ENCODE measurements at places on chromosomes 11 and 22. TPM values are rescaled to one million over a fixed set of nuclear protein-coding genes. Genes with fewer than 3 reads are reported as not detected.

The PELI3 gene
- 11.9 TPM for total RNA-seq

The MRGPRX4 gene
- total RNA-seq: not detected

The RAB3IL1 gene
- total RNA-seq: 49.2 TPM

The SPON1 gene
- 0.05 TPM for total RNA-seq

The MADD gene
- 67.2 TPM for total RNA-seq

The TRIM51 gene
- total RNA-seq: not detected

The ADM2 gene
- total RNA-seq: 21.1 TPM

The BRSK2 gene
- 1.9 TPM for total RNA-seq

The ANO5 gene
- total RNA-seq: not detected

The FKBP2 gene
- total RNA-seq: 52.9 TPM

The BACE1 gene
- total RNA-seq: 75.0 TPM

The SCN3B gene
- not detected for total RNA-seq

DNA sequence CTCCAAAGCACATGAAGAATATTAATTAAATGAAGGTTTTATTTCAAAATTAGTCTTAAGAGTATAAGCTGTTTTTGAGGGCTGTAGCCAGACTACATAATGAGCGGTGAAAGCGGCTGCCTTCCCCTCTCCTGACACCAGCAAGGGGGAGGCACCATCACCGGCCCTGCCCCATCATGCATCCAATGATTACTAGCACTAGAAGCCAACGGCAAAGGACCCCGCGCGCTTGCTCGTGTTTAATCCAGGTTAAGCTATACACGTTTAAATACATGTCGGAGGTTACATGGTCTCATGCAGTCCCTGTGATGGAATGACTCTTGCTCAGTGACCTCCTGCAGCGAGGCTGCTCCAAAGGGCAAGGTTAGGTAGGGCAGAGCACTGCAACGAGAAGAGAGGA lies 50.3 kb downstream of the FEZ1 start:
- DNase-seq: no peak

- DNase-seq: no peak
These were observed 246.2 kb downstream of the CTTN start for GRCh38 chr11:70644343-70645060.

- no peak for DNase-seq
These were observed 691.6 kb upstream of the ANO5 start for GRCh38 chr11:21501245-21501644.

GRCh38 chr11:2451916-2452315 lies 7.1 kb downstream of the KCNQ1 start:
- DNase-seq: no peak

DNA sequence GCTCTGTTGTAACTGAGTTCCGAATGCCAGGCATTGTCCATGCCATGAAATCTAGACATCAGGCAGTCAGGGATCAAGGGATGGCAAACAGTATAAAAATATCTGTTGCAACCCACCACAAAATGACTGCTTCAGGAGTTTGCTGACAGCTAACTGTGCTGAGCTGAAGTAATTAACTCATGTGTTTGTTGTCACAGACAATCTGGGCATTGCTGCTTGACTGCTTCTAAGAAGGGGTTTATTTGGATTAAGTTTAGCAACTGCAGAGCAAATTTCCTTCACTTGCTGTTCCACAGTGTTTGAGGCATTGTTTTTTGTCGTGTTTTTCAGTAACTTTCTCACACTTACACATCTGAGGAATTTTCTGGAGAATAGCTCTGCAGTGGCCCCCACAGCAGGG lies 30.4 kb downstream of the BSX start:
- no peak for DNase-seq

- DNase-seq: no peak
These were observed 26.9 kb upstream of the USP47 start for GRCh38 chr11:11814614-11815452.

DNA sequence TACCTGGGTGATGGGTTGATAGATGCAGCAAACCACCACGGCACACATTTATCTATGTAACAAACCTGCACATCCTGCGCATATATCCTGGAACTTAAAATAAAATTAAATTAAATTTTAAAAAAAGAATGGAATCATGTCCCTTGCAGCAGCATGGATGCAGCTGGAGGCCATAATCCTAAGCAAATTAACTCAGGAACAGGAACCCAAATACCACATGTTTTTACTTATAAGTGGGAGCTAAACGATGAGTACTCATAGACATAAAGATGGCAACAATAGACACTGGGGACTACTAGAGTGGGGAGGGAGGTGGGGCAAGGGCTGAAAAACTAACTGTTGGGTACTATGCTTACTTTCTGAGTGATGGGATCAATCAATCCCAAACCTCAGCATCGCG lies 40.9 kb downstream of the CWC15 start:
- DNase-seq: no peak

- no peak for DNase-seq
These were observed 84.9 kb upstream of the RAB1B start for GRCh38 chr11:66183494-66184048.

- DNase-seq: no peak
These were observed 21.6 kb downstream of the AASDHPPT start for GRCh38 chr11:106098893-106099553.

- DNase-seq: no peak
These were observed 10.9 kb upstream of the FCHSD2 start for GRCh38 chr11:73152861-73153483.

GRCh38 chr11:63837739-63838138 lies 1.2 kb upstream of the MARK2 start:
- DNase-seq: no peak

GRCh38 chr11:31652528-31652927 lies 143.0 kb downstream of the ELP4 start:
- DNase-seq: no peak

GRCh38 chr22:38165922-38166593 lies 15.6 kb downstream of the PLA2G6 start:
- DNase-seq: no peak

- no peak for DNase-seq
These were observed 867.4 kb downstream of the NTM start for GRCh38 chr11:132237781-132238180.

GRCh38 chr22:24107661-24108060 lies 73.6 kb upstream of the SUSD2 start:
- no peak for DNase-seq

- no peak for DNase-seq
These were observed 1496.5 kb downstream of the FAM181B start for GRCh38 chr11:81237139-81237538.

- DNase-seq: no peak
These were observed 11.7 kb upstream of the SOX10 start for GRCh38 chr22:37996079-37996478.

DNA sequence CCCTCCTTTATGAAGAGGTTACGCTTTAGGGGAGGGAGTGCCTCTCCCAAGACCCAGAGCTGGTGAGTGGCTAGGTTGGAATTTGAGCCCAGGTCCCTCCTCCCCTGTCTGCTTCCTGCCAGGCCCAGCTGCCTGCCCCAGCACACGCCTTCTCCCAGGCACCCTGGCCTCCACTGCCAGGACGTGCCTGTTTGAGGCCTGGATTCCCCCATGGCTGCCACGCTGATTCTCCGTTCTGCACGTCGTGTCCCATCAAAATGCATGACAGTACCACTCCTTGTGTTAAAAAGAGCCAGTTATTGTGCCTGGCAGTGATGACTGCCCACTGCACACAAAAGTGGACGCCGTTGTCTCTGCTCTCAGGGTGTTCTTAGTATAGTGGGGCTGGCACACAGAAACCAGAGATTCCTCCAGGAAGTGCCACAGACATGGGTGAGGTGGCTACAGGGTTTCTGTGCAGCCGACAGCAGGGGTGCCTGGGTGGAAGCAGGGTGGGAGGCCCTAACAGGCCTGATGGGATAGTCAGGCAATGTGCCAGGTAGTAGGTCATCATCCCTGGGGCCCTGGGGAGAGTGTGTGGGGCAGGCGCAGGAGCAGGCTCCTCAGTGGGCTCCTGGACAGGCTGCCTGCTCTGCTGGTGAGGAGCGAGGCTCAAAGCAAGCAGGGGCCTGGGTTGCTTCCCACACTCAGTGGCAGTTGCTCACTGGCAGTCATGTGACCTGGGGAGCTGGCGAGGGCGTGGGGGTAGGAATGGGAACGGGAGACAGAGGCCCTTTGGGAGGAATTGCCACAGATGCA lies 24.2 kb downstream of the MED15 start:
- no peak for DNase-seq

- no peak for DNase-seq
These were observed 17.1 kb downstream of the SC5D start for GRCh38 chr11:121309688-121310087.

- no peak for DNase-seq
These were observed 5.1 kb upstream of the SLC22A8 start for GRCh38 chr11:63020671-63021291.

GRCh38 chr11:126573325-126573978 lies 218.0 kb downstream of the ST3GAL4 start:
- DNase-seq: no peak

DNA sequence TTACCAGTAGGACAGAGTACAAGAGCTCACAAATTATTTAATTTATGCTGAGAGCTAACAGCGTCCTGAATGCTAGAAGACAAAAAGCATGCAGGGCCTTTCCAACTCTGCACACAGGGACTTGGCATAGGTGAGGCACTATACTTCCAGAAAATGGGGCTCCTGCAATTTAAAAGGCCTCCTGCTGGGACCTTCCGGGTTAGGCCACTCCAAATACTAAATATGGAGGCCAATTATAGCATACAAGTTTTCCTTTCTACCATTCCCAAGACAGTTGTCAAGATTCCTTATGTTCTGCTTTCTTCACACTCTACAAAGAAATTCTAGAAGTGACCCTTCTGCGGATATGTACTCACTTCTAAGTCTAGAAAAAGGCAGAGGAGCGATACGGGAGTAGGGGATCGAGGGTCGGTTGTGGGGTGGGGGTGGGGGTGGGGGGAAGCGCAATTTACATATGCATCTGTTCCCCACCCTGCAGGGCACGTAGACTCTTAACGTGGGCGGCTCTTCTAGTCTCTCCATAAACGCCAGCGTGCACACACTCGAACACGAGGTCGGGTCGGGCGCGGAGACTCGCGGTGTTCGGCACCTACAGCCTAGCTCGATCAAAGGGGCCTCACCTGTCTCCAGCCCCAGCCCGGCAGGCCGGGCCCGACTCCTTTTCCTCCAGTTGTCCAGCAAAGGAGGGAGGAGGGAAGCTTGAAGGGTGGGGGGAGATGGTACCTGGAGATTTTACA lies 728 bp downstream of the DCUN1D5 start:
- DNase-seq: no peak

DNA sequence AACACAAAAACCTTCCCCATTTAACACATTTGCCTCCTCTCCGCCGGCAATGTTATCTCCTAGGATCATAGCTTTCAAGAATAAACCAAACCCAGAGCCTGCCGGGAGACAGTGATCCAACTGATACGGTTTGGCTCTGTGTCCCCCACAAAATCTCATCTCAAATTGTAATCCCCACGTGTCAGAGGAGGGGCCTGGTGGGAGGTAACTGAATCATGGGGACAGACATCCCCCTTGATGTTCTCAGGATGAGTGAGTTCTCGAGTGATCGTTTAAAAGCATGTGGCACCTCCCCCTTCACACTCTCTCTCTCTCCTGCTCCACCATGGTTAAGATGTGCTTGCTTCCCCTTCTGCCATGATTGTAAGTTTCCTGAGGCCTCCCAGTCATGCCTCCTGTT lies 33.3 kb downstream of the RBFOX2 start:
- no peak for DNase-seq

DNA sequence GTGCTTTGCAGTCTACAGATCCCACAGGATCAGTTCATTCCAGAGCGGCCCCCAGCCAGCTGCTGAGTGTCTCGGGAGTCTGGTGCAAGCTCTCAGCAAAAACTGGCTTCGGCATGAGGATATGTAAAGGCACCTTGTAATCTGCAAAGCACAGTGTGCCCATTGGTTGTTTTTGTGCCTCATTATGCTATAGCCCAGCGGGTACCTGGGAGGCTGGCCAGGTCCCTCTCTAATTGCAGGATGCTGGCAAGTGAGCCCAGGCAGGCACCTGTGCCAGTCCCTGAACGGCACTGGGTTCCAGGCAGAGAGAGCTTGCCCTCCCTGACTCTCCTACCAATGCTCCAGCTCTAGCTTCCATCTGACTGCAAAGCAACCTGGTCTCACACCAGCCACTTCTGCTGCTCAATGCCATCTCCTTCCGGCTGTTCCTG lies 128.7 kb downstream of the DSCAML1 start:
- no peak for DNase-seq

- no peak for DNase-seq
These were observed 72.5 kb upstream of the ZBED5 start for GRCh38 chr11:10930224-10930971.

DNA sequence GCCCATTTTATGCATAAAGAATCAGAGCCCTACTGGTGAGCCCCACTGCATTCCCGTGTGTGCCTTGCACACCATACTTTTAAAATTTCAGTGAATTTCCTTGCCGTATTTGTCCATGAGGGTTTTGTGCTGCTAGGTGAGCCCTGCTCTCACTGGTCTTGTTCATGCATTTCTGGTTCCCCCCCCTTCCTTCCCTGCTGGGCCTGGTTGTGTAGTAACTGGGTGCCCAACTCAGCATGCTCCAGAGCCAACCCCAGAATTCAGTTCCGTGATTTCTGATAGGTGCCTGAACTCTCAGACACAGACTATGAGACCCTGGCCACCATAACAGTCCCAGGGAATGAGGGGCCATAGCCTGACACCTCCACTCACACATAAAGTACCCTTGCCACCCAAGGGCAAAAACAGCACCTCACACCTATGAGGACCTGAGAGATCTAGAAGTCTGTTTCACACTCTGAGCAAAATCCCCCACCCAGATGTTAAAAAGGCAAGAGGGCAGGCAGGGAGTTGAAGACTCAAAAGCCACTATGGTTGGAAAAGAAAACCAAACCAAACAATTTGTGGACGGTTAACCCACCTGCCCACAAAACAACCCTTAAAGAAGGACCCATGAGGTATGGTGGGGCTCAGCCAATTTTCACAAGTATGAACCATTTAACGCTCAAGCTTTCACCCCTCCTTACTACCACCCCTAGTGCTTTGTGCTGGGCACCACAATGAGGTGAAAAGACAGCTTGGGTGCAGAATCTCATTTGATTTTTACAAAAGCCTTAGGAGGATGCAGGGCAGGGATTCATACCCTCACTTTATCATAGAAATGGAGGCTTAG lies 16.8 kb upstream of the IL10RA start:
- peak; percentile 73 for DNase-seq

- no peak for DNase-seq
These were observed 158.0 kb downstream of the DSCAML1 start for GRCh38 chr11:117638911-117639543.

GRCh38 chr11:108216988-108217387 lies 5.5 kb downstream of the NPAT start:
- DNase-seq: no peak

- DNase-seq: no peak
These were observed 50.9 kb downstream of the AP2A2 start for GRCh38 chr11:976431-977160.

GRCh38 chr11:19924311-19924710 lies 211.7 kb downstream of the NAV2 start:
- DNase-seq: no peak

DNA sequence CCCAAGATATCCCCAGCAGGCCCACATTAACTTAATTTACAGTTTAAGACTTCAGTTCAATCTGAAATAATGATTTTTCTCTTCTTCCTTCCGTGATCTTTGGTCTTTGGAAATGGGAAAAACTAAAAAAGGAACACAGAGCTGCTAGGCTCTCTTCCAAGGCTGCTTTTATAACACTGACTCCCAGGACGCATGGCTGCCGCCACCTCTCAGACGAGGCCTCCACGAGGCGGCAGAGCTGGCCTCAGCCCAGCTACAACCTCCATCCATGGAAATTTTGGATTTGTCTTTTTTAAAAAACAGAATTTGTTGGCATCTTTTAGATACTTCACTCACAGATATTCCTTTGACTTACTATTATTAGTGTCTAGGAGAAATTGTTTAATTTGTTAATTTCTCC lies 385.5 kb upstream of the SYN3 start:
- no peak for DNase-seq

- no peak for DNase-seq
These were observed 368.9 kb downstream of the DDX10 start for GRCh38 chr11:109033627-109034338.
